Hepatocyte (in vitro differentiated cells): ENCODE measurements at places on chromosomes 7 and 10. TPM values are rescaled to one million over a fixed set of nuclear protein-coding genes. Genes with fewer than 3 reads are reported as not detected.

The PTF1A gene
- total RNA-seq: not detected in 2 replicates

DNA sequence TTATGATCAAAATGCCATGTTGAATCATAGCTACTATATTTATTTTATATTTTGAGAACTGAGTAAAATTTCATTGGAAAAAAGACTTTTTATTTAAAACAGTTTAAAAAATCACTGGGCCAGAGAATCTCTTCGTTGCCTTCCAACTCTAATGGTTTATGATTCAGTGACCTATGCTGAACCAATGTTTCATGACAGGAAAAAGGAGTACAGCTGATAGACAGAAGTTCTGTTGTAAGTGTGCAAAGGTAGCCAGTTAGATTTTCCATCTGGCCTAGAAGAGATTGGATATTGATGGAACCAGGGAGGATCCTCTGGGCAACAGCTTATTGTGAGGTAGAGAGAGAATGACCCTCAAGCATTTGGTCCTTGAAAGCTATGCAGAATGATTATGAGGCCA, 745.8 kb downstream of the SUGCT start:
- H3K27me3 ChIP-seq: no peaks in the 10 kb centered on the region
- H3K36me3 ChIP-seq: no peaks in the 10 kb centered on the region
- no peak overlapping the region for H3K4me3 ChIP-seq
- H3K4me1 ChIP-seq: peaks cover 3% of the 10 kb centered on the region
- no peak overlapping the region for H3K27ac ChIP-seq

GRCh38 chr10:123784646-123785045, 107.0 kb downstream of the CPXM2 start:
- DNase-seq: no peak
- no peaks in the 10 kb centered on the region for H3K4me1 ChIP-seq
- H3K27me3 ChIP-seq: peaks cover 7% of the 10 kb centered on the region
- no peaks in the 10 kb centered on the region for H3K36me3 ChIP-seq
- no peak overlapping the region for H3K27ac ChIP-seq
- H3K4me3 ChIP-seq: no peak overlapping the region

The REPIN1 gene
- total RNA-seq: 75.5 and 79.1 TPM in 2 replicates

- no peaks in the 10 kb centered on the region for H3K27me3 ChIP-seq
- peak overlapping the region; percentile 10 for H3K27ac ChIP-seq
- H3K4me3 ChIP-seq: no peak overlapping the region
- DNase-seq: no peak
- H3K4me1 ChIP-seq: no peaks in the 10 kb centered on the region
Observed at GRCh38 chr10:32386623-32387260, 39.8 kb upstream of the EPC1 start.

DNA sequence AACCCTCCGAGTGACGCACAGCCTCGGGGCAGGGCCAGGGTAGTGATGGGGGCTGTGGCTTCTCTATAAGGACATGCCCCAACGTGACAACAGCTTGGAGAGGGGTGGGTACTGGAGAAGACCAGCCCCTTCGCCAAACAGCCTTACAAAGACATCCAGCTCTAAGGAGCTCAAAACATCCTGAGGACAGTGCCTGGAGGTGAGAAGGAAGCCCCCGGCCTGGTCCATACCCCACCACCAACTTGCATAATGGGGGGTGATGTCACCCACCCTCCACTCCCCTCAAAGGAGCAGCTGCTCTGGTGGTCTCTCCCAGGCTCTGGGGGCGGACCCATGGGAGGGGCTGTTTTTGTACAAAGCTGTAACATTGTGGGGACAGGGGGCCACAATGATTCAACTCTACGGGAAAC, 15.1 kb downstream of the PRSS2 start:
- H3K4me1 ChIP-seq: no peaks in the 10 kb centered on the region
- H3K27me3 ChIP-seq: no peaks in the 10 kb centered on the region
- H3K36me3 ChIP-seq: no peaks in the 10 kb centered on the region
- H3K27ac ChIP-seq: no peak overlapping the region
- no peak for DNase-seq
- no peak overlapping the region for H3K4me3 ChIP-seq

The FANK1 gene
- 0.88 and 6.0 TPM in 2 replicates for total RNA-seq

The PNLIPRP3 gene
- total RNA-seq: 0.93 and 1.0 TPM in 2 replicates

The PRLHR gene
- total RNA-seq: not detected in 2 replicates

- no peaks in the 10 kb centered on the region for H3K36me3 ChIP-seq
- H3K27ac ChIP-seq: peak overlapping the region; percentile 27
- H3K27me3 ChIP-seq: no peaks in the 10 kb centered on the region
- H3K4me1 ChIP-seq: peaks cover 51% of the 10 kb centered on the region
- peak; percentile 42 for DNase-seq
Observed at GRCh38 chr10:124732931-124733570, 11.1 kb downstream of the FAM53B start.

- DNase-seq: no peak
- no peaks in the 10 kb centered on the region for H3K4me1 ChIP-seq
- H3K27me3 ChIP-seq: no peaks in the 10 kb centered on the region
- H3K4me3 ChIP-seq: no peak overlapping the region
Observed at GRCh38 chr7:4022265-4022664, 659.8 kb upstream of the FOXK1 start.
